ENCODE measurements at places on chromosomes 2 and 18. TPM values are rescaled to one million over a fixed set of nuclear protein-coding genes. Genes with fewer than 3 reads are reported as not detected.

The ELOA2 gene
- not detected for total RNA-seq

DNA sequence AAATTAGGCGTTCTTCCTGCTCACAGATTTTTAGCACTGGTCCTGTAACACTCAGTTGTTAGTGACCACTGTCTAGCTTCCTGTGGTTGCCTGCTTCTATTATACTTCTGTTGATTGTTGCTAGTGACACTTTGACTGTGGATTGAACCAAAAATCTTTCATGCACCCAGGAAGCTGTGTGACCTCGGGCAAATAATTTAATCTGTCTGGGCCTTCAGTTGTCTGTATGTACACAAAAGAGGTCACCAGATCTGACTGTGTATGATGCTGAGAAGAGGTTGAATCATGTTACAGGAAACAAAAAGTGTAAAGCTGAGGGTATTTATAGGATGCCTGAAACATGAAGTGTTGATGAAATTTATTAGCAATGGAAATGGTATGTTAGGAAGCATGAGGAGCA is 12.7 kb downstream of the ICOS start:
- DNase-seq, result no peak

DNA sequence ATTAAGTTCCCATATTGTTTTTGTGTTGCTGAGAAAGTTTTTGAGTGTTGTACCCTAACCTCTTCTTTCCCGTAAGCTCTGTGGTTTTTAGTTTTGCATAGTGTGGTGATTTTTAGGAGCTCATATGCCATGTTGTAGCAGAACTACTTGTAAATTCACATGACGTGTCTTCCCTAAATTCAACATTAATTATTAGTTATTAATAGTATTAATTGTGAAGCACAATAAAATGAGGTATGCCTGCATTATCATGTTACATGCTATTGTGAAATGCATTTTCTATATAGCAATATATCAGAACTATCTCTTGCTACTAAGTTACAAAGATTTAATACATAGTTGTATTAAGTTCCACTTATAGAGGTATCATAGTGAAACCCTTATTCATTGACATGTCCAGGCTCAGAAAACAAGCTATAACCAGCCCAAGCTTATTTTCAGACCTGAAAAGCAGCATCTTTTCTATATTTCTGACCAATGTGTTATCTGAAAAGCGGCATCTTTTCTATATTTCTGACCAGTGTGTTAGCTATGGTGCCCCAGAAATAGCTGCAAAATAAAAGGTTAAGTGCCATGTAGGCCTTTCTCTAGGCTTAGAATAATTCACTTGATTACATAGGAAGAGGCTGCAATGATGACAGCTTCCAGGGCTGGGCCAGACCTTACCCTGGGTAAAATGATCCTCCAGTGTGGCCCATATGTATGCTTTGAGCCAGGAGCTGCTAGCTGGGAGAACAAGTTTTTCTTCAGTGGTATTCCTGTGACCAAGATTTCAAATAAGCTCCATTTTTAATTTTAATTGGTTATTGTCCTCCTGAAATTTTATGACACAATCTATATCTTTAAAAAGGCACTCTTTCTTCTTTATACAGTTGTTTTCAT is 21.6 kb downstream of the EPAS1 start:
- no peak for DNase-seq

GRCh38 chr2:7004636-7005035 is 87.4 kb downstream of the RNF144A start:
- DNase-seq, result no peak

The CTIF gene
- total RNA-seq, result 22.6 TPM

- no peak for DNase-seq
These were observed 11.9 kb upstream of the AGFG1 start for GRCh38 chr2:227460070-227460485.

DNA sequence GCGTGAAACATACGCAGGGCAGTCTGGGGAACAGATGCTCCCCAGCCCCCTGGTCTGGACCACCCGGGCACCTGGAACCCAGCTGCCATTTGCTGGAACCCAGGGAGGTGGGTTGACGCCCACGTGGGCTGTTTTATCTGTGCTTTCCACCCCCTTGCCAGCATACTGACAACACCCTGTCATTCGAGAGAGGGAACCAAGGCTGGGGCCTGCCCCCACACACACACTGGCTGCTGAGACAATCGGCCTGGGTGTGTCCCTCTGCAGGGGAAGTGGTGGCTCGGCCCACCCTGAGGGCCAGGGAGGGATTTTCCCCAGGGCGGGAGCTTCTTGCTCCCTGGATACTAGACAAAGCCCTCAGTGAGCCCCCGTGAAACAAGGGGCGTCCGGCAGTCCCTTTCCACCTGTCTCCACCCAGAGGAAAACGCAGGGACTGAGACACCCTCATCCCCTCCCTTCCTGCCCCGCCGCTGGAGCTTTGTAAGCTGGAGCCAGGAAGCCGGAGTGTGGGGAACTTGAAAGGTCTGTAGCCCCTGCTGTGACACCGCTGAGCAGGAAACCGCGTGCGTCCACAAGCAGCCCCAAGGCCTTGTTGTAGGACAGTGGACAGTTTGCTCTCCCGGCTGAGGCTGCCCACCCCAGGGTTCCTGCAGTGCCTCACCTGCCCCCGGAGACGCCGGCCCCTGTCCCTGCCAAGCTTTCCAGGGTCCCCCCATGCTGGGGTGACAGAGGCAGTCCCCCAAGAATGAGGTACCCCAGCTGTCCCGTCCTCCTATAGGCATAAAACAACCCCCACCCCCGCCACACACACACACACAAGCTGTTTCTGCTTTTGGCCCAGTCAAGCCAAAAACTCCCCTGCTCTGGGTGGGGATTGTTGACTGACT is 14.1 kb upstream of the KLF11 start:
- DNase-seq, result peak; percentile 93

The VWA3B gene
- total RNA-seq, result not detected

GRCh38 chr18:51275712-51276476 is 78.4 kb upstream of the MEX3C start:
- DNase-seq, result no peak
